ENCODE measurements at places on chromosomes 16 and 17.

DNA sequence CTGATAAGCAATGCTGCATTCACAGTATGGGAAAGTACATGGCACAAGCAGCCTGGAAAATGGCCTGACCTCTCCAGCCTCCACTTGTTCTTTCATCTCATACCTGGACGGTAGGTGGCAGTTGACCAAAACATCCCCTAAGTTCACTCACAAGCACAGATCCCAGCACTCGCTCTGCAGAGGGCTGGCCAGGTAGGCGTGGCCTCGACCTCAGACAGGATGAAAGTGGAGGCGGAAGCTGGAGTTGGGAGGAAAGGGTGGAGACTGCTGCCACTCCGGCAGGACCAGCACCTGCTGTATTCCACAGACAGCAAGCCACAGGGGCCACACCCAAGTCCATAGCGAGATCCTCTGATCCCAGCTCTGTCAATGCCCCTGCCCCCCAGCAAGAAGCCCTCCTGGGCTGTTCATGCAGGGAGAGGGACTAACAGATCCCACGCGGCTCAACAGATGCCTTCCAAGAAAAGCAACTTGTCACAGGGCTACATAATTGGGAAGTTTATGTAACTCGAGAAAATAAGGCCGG, 31.3 kb downstream of the ZCCHC14 start:
- DNase-seq, result no peak

DNA sequence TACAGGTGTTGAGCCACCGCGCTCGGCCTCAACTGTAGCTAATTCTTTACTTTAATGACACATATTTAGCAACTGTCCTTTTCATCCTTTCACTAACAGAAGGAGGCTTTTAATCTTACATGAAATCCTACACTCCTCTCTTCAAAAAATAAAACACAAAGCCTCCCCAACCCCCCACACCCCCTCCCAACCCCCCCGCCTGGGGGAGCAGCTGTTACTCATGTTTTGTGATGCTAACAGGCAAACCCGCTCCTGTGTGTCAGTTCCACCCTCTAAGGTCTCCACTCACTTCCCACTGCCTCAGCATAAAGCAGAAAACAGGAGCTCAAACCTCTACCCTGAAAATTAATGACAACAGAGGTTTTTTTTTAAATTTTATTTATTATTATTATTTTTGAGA, 55.4 kb upstream of the SLC25A19 start:
- DNase-seq, result no peak

GRCh38 chr17:79774561-79774975, 3.4 kb upstream of the CBX2 start:
- DNase-seq, result no peak

GRCh38 chr16:76378020-76378419, 100.8 kb downstream of the CNTNAP4 start:
- DNase-seq, result no peak

DNA sequence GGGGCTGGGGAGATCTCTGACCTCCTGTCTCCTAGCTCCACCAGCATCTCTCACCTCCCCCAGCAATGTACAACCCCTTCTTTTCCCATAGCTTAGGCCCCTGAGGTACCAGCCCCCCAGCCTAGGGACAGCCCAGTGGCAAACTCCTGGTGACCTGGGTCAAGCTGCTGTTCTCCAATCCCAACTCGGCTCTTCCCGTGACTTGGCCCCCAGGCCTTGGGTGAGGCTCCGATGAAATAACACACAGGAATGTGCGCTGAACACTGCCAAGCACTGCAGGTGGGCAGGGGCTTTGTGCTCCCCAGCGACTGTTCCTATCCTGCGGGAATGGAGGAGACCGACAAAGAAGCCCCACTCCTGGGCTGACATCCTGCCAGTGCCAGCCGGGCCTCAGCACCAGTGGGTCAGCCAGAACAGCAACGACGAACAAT, 63.7 kb upstream of the AMZ2 start:
- DNase-seq, result no peak

DNA sequence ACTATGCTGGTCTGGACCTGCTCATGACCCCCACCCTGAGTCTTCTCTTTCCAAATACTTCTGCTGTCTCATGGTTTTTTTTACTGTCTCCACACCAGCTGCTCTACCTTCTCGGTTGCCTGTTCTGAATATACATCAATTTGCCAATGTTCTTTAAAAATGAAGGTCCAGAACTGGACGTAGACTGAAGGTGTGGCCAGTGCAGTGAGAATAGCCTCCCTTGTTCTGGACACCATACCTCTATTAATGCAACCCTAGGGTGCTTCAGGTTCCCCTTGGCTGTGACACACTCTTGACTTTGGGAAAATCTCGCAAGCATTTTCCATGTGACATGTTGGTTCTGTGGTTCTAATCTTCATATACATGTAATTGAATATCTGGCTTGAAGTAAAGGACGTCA, 15.3 kb upstream of the IL21R start:
- no peak for DNase-seq

- no peak for DNase-seq
These were observed 100.6 kb downstream of the ZNF423 start for GRCh38 chr16:49755313-49755620.

GRCh38 chr16:83308414-83308813, 499.4 kb upstream of the HSBP1 start:
- no peak for DNase-seq

DNA sequence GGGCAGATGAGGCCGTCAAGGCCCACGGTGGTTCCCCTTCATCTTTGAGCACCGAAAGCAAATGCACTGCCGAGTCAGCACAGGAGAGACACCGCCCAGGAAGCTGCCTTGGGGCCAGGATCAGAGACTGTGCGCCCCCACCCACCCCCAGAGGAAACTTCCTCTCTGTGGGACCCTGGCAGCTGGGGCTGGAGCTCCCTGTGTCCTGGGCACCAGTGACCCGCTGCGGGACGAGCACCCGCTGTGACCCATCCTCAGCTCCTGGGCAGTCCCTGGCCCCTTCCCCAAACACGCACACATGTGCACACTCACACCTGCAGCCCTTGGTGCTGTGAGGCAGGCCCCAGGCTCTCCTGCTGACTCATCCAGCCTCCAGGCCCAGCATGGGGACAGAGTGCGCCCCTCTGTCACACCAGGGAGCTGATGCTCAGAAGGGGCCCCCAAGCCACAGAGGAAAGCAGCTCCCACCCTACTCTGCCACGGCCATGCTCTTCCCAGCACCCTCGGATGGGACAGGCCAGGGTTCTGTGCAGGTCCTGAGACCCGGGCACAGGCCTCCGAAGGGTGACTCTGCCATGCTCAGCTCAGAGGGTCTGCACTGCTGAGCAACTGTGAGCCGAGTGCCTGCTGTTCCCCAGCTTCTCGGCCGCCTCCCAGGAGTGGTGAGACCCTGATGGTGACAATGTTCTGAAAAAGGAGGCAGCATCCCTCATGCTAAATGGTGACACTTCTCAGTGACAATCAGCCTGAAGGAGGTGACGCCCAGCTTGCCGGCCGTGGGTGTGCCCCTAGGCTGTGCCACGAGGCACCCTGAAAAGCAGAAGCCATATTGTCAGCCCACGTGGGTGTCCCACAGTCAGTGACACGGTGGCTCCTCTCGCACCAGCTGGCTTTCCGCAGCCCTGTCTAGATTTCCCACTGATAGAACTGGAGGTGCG, 3.6 kb downstream of the PIEZO1 start:
- DNase-seq, result no peak
